Purkinje cell (primary cell): ENCODE measurements at places on chromosomes 11 and 22. TPM values are rescaled to one million over a fixed set of nuclear protein-coding genes. Genes with fewer than 3 reads are reported as not detected.

Gene SLC25A45
- 0.51 TPM in 1 of 2 replicates, not detected in the other for polyA plus RNA-seq

Gene RBMXL2
- polyA plus RNA-seq = not detected in 2 replicates

Gene NOL12
- polyA plus RNA-seq = 2.8 and 8.2 TPM in 2 replicates

Gene IL17REL
- polyA plus RNA-seq = not detected in 2 replicates

Gene LRRC74B
- not detected in 2 replicates for polyA plus RNA-seq

Gene RAG2
- 0.98 TPM in 1 of 2 replicates, not detected in the other for polyA plus RNA-seq

Gene ACO2
- polyA plus RNA-seq = 26.3 and 29.0 TPM in 2 replicates

Gene PANX3
- not detected in 2 replicates for polyA plus RNA-seq

Gene NAALAD2
- 10.0 and 20.0 TPM in 2 replicates for polyA plus RNA-seq

Gene TIMM10B
- polyA plus RNA-seq = 33.8 and 37.8 TPM in 2 replicates

Gene HEPHL1
- not detected in 2 replicates for polyA plus RNA-seq

Gene BDNF
- 0.91 and 3.8 TPM in 2 replicates for polyA plus RNA-seq

Gene MFNG
- polyA plus RNA-seq = 0.54 TPM in 1 of 2 replicates, not detected in the other

Gene MAJIN
- polyA plus RNA-seq = 3.6 and 3.8 TPM in 2 replicates

Gene SLC22A12
- not detected in 2 replicates for polyA plus RNA-seq

Gene TSPAN4
- polyA plus RNA-seq = not detected in 2 replicates
